ENCODE measurements at places on chromosomes 4 and X.

DNA sequence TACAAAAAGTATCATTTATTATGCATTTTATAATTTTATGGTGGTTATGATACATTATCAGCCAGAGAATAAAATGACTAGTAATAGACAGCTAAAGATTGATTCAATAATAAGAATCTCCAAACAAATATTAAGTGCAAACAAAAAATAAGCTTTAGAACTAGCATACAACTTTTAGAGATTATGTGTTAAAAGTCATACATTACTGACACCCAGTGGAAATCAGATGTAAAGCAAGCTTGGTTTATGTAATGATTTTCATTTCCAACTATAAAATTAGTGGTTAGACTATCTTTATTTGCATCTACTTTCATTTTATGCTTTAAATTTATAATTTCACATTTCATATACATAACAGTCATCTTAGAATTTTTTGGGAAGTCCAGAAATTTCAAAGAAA lies 57.7 kb downstream of the IL13RA2 start:
- no peak for DNase-seq

- DNase-seq: no peak
Observed at GRCh38 chrX:19017271-19017670, 33.4 kb upstream of the PHKA2 start.

DNA sequence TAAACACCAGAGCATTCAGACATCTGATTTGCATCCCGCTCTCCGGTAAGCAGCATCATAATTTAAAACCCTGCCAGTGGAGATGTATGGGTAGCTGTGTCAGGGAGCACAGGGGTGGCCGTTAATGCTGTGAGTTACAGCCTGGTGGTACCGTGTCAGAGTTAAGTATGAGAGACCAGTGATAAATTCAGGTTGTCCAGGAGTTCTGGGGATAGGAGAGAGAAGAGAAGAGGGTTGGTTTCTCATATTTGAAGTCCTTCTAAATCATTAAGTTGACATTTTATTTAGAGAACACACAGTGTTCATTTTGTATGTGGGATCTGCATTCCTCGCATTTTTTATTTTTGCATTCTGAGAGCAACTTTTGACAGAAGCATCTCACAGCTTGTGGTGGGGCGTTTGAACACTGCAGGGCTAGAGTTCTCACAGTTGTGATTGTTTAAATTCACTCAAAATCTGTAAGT lies 157.6 kb downstream of the DCLK2 start:
- no peak for DNase-seq

GRCh38 chr4:138181287-138181686 lies 60.9 kb downstream of the SLC7A11 start:
- DNase-seq: no peak

DNA sequence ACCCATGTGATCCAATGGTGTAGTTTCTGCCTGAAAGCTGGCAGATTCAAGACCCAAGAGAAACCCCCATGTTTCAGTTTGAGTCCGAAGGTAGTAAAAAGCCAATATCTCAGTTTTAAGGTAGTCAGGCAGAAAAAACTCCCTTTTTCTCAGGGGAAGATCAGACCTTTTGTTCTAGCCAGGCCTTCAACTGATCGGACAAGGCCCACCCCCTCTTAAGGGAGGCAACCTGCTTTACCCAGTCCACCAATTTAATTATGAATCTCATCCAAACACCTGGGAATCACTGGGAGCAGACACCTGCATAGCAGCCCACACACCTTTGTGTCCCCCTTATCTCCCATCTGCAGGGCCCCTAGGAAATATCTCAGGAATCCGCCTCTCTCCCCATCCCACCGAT lies 322.0 kb downstream of the STK32B start:
- no peak for DNase-seq

GRCh38 chr4:101555341-101555880 lies 208.1 kb upstream of the PPP3CA start:
- DNase-seq: no peak

DNA sequence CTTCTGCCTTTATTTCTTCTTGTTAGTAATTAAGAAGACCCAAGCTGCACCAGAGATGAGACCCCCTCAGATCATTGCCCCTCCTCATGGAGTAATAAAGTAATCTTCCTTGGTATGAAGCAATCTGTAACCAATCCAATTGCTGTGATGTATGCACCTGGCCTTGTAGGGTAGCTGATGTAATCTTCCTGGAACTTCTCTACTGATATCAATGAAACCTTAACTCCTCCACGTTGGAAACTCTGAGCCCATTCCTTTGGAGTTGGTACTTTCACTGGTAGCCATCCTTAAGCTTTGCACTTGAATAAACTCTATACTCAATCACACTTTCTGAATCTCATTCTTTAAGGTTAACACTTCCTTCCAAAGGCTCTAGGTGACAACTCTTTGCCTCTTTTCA lies 31.6 kb upstream of the NSG1 start:
- no peak for DNase-seq

GRCh38 chr4:170079981-170080380 lies 9.8 kb downstream of the AADAT start:
- no peak for DNase-seq

GRCh38 chr4:153156263-153156662 lies 48.0 kb upstream of the TRIM2 start:
- no peak for DNase-seq

All from SW 1271 (cell line).